ENCODE measurements at places on chromosomes 5 and 9. TPM values are rescaled to one million over a fixed set of nuclear protein-coding genes. Genes with fewer than 3 reads are reported as not detected.

The ELOVL7 gene
- under 0.01 TPM for total RNA-seq

The HTR4 gene
- total RNA-seq = 0.08 TPM

The BSPRY gene
- total RNA-seq = not detected

The PTGS1 gene
- total RNA-seq = 27.1 TPM

The HEMGN gene
- not detected for total RNA-seq

The GMCL2 gene
- total RNA-seq = not detected

The NSMF gene
- total RNA-seq = 9.6 TPM

The IL13 gene
- not detected for total RNA-seq

The NR5A1 gene
- not detected for total RNA-seq

The PCA3 gene
- total RNA-seq = not detected

The DIPK1B gene
- 1.1 TPM for total RNA-seq

The HAND1 gene
- not detected for total RNA-seq

The APBA1 gene
- 3.9 TPM for total RNA-seq

The CRHBP gene
- total RNA-seq = 0.82 TPM

The LRRC26 gene
- not detected for total RNA-seq

The CER1 gene
- not detected for total RNA-seq

The ADAMTSL1 gene
- total RNA-seq = 51.2 TPM

The ANKRD31 gene
- total RNA-seq = 0.08 TPM

The KLF4 gene
- total RNA-seq = 4.4 TPM

The CAMK4 gene
- total RNA-seq = 1.7 TPM

The DRD1 gene
- 0.70 TPM for total RNA-seq

The MEIKIN gene
- not detected for total RNA-seq

The PCDHGA12 gene
- total RNA-seq = 9.9 TPM

The PPP3R2 gene
- not detected for total RNA-seq

The GAS1 gene
- 0.15 TPM for total RNA-seq

The NEURL1B gene
- 1.1 TPM for total RNA-seq

The BTNL8 gene
- total RNA-seq = not detected

The GRM6 gene
- total RNA-seq = not detected

The CARD9 gene
- total RNA-seq = 0.53 TPM

The C9orf153 gene
- total RNA-seq = 0.08 TPM

The PCDHGB3 gene
- total RNA-seq = 3.5 TPM

The PLPP7 gene
- total RNA-seq = 11.4 TPM

The SMU1 gene
- total RNA-seq = 31.5 TPM

The DND1 gene
- total RNA-seq = not detected

The CRB2 gene
- not detected for total RNA-seq

The GRHPR gene
- total RNA-seq = 128 TPM

The STARD4 gene
- 35.0 TPM for total RNA-seq

The BRD8 gene
- 23.1 TPM for total RNA-seq

The FAM193B gene
- total RNA-seq = 21.5 TPM

The CCDC152 gene
- 1.3 TPM for total RNA-seq

The SLC6A7 gene
- not detected for total RNA-seq

The SPATA31D3 gene
- total RNA-seq = not detected

The UBAC1 gene
- total RNA-seq = 27.0 TPM

The CSF1R gene
- not detected for total RNA-seq

The FAF2 gene
- total RNA-seq = 27.1 TPM

The CCL19 gene
- total RNA-seq = not detected

The SMIM27 gene
- 5.5 TPM for total RNA-seq

The PDE6A gene
- total RNA-seq = not detected

The HTR1A gene
- not detected for total RNA-seq

The FNIP1 gene
- 36.5 TPM for total RNA-seq

The GRIN1 gene
- total RNA-seq = under 0.01 TPM

The SLC6A19 gene
- total RNA-seq = not detected

The NR6A1 gene
- 0.45 TPM for total RNA-seq

The PLAC8L1 gene
- not detected for total RNA-seq

The SLC45A2 gene
- total RNA-seq = not detected

The FAM81B gene
- not detected for total RNA-seq

The WNK2 gene
- total RNA-seq = under 0.01 TPM

The IQGAP2 gene
- total RNA-seq = 1.2 TPM

The CCNI2 gene
- not detected for total RNA-seq
